ENCODE measurements at places on chromosomes 12 and 14.
A peak's percentile ranks its signal among the peaks of the same experiment; 100 is the strongest.

DNA sequence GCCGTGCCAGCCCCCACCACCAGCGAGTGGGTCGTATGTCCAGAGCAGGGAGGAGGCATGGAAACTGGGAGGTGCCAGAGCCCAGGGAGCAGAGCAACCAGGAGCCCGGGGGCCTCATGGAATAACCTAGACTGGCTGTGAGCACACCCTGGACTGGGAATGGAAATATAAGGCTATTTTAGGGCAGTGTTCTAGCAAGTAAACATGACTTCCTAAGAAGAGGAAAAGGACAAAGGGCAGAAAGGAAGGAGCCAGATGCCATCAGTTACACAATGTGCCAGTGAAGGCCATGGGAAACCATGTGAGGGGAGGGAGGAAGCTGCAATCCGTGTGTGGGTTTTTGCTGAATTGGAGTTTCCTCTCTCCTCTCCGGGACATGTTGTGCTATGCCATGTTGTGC, 18.7 kb upstream of the CPM start:
- DNase-seq = no peak

DNA sequence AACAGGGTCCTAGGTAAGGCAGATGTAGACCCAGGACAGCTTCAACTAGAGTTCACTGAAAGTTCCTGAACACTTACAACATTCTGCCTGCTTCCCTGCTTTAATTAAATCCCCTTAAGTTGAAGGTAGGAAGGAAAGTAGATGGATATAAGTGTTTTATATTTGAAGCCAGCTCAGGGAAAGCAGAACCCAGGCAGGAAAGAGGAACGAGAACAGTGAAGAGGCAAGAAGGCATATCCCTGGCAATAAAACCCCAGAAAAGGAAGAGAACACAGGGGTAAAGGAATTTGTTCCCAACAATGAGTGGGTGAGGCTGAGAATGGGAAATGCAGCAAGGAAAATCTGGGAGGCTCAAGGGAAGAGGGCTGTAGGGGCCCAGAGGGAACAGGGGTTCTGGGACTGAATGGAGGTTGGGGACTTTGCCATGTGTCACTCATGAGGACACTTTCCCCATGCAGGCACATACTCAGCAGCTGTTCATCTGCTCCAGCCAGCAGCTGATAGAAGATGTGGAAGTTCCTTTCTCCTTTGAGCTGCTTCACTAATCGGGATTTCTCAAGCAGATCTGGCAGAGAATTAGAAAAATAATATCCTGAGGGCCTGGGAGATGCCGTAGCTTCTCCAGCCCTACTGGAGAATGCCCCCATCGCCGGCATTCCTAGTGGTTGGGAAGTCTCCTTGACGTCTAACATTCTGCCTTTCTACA, 3.7 kb downstream of the MYO1A start:
- no peak for DNase-seq

DNA sequence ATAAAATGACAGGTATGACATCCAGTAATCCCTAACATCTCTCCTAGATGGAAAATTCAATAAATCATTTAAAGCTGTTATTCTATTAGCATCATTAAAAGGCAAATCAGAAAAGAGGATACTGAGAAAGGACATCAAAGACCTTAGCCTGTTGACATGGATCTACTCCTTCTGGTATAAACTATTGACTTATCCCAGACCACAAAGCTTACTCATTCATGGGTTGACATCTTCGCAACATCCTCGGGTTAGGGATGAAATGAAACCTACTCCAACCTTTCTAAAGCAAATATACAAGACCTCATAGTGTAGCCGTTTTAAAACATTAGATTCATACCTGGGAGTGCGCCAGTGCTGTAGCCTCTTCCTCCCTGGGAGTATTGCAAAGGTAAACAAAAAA, 191.5 kb upstream of the BTG1 start:
- DNase-seq = no peak

- no peak for DNase-seq
Observed at GRCh38 chr12:127489061-127489460, 777.9 kb upstream of the TMEM132C start.

DNA sequence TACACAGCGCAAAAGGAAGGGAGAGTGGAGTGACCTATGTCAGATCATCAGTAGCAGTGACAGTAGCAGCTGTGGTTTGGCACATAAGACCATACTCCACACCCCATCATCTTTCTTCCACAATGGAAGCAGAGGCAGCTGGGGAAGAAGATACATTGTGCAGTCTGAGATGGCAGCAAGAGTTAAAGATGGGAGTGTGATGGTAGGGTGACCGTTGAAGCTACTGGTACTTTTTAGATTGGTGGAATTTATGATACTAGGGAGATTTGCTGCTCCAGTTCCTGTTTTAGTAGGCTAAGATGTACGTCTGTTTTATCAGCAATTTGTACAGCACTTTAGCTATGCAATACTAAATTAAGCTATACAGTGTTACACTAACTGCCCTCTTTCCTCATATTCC, 291.0 kb downstream of the FUT8 start:
- no peak for DNase-seq

DNA sequence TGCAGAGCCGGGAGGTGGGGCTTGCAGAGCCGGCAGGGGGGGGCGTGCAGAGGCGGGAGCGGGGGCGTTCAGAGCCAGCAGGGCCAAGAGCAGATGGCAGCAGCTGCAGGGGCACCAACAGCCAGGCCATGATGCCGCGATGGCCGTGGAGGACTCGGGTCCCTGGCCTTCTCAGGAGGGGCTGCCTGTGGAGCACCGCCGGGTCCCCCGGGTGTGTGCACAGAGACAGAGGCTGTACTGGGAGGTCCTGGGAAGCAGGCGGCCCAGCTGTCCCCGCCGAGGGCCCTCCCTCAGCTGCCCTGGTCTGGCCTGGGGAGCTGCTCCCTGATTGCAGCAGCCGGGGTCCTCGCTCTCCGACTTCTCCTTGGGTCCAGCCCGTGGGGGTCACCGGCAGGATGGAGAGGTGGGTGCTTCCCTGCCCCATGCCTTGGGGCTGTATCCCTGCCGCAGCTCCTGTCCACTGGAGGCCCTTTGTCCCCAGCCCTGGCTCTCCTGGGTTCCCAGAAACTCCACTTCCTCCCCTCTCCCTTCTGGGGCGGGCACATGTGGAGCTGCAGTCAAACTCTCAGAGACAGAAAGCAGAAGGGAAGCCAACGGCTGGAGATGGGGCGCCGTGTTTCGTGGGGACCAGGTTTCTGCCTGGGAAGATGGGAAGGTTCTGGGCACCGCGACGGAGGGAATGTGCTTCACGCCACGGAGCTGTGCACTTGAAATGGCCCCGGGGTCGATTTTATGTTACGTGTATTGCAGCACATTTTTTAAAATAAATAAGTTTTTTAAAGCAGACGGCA, 75.8 kb upstream of the GALNT9 start:
- no peak for DNase-seq

DNA sequence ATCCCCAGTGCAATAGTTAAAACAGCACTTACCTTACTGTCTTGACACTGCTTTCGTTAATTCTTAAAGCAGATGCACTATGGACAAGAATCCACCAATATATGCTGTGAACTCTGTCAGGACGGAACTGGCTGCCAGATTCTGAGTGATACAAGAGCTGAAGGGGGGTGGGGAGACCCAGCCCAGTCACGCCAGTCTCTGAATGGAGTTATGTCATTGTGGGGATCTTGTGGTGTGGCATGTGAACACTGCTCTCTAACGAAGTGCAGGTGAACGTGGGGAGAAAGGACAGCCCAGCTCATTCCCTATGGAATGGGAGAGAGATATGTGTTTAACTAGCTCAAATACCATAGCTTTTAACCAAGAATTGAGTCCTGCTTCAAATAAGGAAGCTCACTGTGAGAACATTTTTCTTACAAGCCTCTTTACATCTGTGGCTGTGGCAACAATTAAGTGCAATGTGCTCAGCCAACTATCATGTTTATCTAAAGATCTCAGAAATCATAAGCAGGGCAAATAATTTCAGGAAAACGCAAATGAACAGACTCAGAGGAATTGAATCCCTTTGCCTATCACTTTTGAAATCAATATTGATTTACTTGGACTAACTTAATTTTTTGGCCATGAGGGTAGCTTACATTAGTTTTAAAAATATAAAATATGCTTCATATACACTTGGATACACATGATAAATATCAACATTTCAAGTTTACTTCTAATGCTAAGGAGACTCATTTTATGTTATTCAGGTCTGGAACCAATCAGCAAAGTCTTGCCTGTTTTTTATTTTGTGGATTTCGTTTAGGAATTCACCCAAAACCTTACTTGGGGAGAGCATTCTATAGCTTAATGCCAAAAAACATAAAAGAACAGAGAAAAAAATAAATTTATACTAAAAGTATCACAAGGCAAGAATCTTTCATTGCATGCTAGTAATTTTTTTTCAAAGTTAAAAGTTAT, at the start of gene LUM:
Gene LUM (minus strand): TSS at position 129 of the 960 bp plus-strand sequence. CDS start 2,515 bp downstream, outside the sequence.
- no peak for DNase-seq

GRCh38 chr14:95833429-95833828, 43.2 kb upstream of the TUNAR start:
- no peak for DNase-seq

DNA sequence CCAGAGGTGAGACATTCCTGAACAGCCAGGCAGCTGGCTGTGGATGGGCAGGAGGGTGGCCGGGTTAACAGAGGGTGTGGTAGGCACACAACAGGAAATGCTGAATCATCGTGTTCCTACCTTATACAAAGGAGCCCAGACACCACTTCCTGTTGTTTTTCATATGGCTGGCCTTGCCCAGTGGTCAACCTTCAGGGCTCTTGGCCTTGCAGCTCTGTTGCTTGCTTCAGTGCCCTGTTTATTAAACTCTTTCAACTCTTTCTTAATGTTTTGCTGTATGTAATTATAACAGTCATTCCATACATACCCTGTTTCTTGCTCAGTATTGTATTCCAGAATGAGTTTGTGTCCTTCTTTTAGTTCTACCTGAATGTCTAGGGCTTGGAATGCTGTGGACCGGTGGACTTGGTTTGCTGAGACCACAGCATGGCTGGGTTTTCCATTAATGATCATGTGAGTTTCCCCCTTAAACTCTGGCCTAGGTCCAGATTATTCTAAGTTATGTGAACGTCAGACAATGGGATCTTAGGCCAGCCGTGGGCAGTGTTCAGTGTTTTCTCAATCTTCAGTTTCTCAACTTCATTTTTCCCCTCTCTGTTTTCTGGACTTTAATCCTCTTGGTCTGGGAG, 11.9 kb downstream of the CFAP54 start:
- DNase-seq = no peak

- peak; percentile 75 for DNase-seq
Observed at GRCh38 chr12:14601692-14602478, 34.2 kb upstream of the PLBD1 start.
